NCI-H226 (cell line): ENCODE measurements at places on chromosomes 13 and 19.

DNA sequence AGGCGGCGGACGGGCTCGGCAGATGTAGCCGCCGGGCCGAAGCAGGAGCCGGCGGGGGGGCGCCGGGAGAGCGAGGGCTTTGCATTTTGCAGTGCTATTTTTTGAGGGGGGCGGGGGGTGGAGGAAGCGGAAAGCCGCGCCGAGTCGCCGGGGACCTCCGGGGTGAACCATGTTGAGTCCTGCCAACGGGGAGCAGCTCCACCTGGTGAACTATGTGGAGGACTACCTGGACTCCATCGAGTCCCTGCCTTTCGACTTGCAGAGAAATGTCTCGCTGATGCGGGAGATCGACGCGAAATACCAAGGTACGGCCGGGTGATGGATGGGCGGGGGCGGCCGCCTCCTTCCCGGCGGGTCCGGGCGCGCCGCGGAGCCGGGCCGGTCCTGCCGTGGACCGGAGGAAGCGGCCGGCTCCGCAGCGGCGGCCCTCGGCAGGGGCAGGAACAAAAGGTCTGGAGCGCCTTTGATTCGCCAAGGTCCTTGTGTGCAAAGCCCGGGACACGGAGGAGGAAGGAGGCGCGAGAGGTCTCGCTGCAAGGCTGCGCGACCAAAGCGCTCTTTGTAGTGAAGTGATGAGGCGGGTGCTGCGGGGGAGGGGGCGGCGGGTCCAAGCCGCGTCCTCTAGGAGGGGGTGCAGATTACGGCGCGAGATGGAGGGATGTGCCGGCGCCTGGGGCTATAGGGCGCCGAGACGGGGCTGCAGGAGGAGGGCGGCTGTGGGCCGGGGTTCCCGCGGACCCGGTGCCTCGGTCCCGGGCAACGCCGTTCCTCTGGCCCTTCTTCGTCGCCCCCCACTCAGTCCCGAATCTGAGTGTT lies 689 bp downstream of the ING1 start:
- peak; percentile 26 for DNase-seq

DNA sequence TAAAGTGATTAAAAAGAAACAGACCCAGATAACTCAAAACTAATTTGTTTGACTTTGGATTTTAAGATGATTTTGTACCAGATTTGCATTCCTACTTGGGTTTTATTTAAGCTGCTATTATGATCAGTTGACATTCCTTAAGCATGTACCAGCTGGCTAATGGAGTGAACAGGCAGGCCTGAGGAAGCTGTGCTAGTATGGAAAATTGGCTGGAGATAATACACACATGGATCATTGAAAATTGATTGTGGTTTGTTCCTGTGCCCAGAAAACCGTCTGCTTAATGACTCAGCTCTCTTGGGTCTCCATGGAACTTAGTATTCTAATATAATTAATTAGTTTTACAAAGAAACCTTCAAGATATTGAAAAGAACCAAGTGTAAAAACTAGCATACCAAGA lies 22.6 kb downstream of the POLR1D start:
- DNase-seq, result no peak

DNA sequence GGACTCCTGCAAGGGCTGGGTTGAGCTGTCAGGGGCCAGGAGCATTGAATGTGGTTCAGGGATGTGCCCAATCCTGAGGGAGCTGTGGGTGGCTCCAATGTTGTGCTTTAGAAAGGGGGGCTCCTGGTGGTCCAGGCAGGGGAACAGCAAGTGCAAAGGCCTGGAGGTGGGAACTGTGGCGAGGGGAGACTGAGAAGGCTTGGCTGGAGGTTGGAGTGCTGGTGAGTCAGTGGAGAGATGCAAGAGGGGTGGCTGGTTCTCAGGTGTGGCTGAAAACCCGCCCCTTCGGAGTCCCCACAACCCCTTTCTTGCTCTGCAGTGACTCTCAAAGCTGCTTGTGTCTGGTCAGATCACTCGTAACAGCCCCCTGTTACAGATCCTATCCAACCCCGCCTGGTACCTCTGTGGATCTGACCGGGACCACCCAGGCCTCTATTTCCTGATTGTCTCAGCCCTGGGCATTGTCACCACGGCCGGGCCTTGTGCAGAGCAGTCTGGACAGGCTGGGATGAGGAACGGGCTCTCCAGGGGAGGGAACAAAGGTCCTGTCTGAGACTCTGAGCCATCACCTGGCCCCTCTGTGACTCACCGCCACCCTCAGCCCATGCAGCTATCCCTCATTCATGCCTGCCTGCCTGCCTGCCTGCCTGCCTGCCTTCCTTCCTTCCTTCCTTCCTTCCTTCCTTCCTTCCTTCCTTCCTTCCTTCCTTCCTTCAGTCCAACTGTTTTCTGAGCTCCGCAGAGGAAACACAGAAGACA lies 1.4 kb upstream of the KCNN1 start:
- no peak for DNase-seq

GRCh38 chr13:96229356-96229755 lies 139.4 kb downstream of the HS6ST3 start:
- DNase-seq, result no peak

- no peak for DNase-seq
Measured at GRCh38 chr13:111518161-111518792, 197.8 kb downstream of the TEX29 start.

DNA sequence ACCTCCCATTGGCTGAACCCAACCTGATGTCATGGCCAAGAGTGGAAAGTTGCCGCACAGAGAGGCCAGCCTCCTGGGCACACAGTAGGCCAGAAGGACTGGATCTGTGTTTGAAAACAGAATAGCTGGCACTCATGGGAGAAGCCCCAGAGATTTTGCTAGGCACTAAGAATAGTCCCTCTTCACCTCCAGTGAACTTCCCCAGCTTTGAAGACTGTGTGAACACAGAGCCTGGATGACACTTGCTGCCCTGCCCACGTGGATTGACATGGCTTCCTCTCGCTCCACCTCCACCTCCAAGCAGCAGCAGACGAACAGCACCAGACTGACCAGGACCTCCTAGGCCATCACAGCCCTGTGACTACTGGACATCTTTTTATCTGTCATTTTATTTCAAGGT lies 37.9 kb upstream of the KL start:
- DNase-seq, result no peak

DNA sequence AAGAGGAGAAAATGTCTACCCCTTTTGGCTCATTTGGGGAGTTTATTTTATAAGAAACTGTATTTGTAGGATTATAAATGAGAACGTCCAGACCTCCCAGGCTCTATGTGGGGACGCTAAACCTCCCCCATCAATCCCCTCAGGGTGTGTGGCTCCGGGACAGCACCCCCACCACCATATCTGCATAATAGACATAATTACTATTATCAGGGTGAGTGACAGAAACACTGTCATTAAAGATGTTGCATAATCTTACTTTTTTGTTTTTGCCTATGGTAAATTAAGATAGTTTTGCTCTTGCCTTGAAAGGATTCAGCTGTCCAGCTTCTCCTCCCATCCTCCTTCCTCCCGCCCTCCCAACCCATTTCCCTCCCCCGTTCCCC lies 93.3 kb downstream of the NUFIP1 start:
- no peak for DNase-seq

DNA sequence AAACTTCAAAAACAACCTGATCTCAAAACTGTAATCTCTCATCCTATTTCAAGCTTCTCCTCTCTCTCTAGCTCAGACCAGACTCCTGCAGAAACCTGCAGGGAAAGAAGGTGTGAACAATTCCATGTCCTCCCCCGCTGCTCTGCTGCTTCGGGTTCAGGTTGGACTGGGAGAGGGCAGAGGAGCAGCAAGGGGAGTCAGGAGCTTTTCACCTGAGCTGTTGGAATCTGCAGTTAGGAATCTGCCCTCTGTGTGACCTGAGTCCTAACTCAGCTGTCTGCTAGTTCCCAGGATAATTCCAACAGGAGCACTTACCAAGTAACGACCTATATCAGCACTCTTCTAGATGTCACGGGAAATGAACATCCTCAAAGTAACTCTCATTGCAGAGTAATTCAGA lies 118.3 kb downstream of the DNAJC15 start:
- DNase-seq, result no peak

DNA sequence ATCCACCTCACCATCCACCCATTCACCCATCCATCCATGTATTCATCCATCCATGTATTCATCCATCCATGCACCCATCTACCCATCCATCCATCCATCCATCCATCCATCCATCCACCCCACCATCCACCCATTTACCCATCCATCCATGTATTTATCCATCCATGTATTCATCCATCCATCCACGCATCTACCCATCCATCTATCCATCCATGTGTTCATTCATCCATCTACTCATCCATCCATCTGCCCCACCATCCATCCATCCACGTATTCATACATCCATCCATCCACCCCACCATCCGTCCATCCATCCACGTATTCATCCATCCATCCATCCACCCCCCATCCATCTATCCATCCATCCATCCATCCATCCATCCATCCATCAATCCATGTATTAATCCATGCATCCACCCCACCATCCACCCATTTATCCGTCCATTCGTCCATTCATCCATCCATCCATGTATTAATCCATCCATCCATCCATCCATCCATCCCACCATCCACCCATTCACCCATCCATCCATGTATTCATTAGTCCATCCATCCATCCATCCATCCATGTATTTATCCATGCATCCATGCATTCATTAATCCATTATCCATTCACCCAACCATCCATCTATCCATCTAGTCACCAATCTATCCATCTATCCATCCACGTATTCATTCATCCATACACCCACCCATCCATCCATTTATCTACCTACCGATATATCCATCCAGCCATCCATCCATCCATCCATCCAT lies 2.6 kb downstream of the IL12RB1 start:
- no peak for DNase-seq

DNA sequence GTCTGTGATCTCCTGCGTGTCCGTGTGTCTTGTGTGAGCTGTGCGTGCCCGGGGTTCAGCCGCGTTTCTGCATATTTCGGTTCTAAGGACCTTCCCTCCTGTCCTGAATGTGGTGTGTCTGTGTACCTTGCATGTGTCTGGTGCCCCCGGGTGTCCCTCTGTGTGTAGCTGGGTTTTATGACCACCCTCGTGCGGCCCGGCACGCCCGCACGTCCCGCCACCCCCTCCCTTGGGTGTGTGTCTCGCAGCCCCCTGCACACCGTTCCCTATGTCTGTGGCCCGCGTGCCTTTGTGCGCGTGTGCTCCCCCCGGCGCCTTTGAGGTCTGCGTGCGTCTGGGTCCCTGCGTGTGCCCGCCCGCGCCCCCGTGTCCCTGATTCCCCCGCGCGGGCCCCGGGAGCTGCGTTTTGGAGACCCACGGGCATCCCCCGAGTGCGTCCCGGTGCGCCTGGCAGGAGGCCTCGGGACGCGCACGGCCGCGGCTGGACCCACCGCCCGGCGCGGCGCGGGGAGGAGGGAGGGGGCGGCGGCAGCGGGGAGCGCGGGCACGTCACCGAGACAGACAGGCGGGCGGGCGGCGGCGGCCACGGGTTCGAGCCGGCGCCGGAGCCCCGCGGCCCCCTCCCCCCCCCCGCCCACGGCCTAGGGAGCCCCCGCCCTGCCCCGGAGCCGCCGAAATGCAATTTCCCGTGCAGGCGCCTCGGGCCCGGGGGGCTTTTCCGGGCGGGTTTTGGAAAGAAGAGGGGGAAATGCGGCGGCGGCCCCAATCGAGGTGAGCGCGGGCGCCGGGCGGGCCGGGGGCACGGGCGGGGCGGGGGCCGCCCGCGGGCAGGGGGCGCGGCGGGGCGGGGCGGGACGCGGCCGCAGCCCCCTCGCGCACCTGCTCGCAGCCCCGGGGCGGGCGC lies 12.0 kb upstream of the NANOS3 start:
- no peak for DNase-seq

GRCh38 chr13:34826432-34826831 lies 115.6 kb upstream of the NBEA start:
- DNase-seq, result no peak

DNA sequence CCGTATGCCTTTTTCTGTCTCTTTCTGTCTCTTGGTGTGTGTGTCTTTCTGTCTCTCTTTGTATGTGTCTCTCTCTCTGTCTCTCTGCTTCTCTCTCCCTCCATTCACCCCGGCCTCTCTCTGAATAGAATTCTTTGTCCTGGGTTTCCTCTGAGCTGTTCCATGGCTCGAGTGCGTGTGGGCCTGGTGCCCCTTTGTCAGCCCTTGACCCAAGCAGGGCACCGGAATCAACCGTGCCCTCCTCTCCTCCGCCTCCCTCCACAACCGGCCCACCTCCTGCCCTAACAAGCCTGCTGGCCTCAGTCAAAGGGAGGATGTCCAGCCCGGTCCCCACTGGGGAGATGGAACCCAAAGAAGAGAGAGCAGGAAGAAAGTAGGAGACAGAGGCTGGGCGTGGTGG lies 3.2 kb downstream of the AXL start:
- DNase-seq, result no peak

- no peak for DNase-seq
Measured at GRCh38 chr13:59176775-59177174, 987.0 kb downstream of the DIAPH3 start.

DNA sequence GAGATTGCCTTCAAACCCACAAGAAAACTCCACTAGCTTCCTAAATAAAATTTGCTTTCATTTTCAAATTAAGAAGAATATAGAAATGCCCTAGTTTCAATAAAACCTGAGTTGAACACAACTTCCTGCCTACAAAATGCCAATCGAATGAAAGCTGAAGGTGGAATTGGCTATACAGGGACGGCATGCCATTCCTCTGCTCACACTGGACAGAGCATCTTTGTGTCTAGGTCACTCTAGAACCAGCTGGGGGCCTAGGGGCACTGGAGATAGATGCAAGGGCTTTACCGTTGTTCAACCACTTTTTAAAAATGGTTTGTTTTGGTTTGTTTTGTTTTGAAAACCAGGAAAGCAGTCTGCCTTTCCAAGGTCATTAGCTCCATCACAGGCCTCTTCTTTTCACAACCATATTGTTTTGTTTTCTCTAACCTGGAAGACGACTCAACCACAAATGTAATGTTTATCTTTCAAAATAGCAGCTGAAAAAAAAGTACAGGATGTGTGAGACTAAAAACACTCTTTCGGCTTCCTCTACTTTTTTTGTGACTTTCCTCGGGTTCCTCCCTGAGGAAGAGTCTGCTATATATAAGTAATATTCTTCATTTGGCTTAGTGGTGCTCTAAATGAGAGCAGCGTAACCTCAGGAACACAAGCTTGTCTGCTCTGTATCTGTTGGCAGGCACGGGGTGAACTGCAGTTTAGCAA lies 11.9 kb upstream of the ITM2B start:
- DNase-seq, result no peak

DNA sequence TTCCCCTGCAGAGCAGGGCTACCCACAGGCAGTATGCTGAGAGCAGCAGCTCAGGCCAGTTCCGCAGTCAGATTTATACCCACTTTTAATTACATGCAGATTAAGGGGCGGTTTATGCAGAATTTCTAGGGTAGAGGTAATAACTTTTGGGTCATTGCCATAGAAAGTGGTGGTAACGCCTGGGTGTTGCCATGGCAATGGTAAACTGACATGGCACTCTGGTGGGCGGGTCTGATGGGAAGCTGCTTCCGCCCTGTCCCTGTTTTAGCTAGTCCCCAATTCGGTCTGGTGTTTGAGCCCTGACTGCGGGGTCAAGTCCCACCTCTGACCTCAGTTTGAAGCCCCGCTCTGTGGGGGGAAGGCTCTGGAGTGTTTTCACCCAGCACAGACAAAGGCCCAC lies 141.1 kb upstream of the VSTM2B start:
- DNase-seq, result no peak

DNA sequence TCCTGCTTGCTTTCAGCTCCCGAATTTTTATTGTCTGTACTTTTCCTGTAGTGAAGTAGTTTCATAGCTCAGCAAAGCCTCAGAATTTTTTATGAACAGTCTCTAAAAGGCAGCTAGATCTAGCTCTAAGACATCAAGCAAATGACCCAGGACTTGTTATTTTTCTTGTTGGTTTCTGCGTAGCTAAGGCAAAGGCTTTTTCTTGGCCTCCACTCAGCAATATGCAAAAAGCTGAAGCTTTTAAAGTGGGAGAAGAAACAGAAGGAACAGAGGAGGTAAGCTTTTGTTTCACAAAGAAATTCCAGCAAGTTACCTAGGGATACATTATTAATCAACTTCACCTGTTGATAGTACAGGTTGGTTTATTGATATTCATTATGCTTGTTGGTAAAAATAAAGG lies 235.9 kb downstream of the PCDH20 start:
- no peak for DNase-seq
